Common myeloid progenitor, CD34-positive (primary cell): ENCODE measurements at places on chromosomes 7 and 10.

DNA sequence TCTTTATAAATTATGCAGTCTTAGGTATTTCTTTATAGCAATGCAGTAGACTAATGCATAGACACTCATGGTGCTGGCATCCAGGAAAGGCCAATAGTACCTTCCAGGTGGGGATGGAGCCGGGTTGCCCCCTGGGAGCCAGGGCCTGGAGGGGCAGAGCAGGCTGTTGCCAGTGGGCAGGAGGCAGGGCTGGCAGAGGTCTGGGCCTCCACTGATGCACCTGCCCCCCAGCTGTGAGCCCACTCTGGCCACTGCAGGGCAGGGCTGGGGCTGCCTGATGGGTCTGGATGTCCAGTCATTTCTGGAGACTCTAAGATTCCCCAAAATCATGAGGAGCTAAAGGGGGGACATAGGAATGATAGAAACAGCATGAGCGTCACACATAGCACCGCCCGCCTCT, 66.7 kb downstream of the MICALL2 start:
- no peak for DNase-seq

GRCh38 chr7:2247141-2247995, 5.3 kb downstream of the NUDT1 start:
- DNase-seq: no peak

- DNase-seq: no peak
These were observed 38.2 kb downstream of the HYAL4 start for GRCh38 chr7:123883154-123883553.

- DNase-seq: no peak
These were observed 561.7 kb downstream of the IPMK start for GRCh38 chr10:57706016-57706415.

GRCh38 chr10:14779001-14779651, 4.4 kb upstream of the FAM107B start:
- no peak for DNase-seq

DNA sequence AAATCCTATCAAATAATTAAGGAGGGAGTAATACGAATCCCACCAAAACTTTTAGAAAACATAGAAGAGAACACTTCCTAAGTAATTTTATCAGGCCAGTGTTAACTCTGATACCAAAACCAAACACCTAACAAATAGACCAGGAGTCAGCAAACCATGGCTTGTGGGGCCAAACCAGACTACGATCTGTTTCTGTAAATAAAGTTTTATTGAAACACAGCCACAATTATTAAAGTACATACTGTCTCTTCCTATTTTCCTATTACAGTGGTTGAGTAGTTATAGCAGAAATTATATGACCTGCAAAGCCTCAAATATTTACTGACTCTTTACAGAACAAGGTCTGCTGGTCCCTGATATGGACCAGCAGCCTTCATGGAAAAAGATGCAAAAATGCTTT, 73.1 kb upstream of the ELN start:
- no peak for DNase-seq

GRCh38 chr7:156942708-156943090, 6.8 kb upstream of the NOM1 start:
- DNase-seq: peak; percentile 18

DNA sequence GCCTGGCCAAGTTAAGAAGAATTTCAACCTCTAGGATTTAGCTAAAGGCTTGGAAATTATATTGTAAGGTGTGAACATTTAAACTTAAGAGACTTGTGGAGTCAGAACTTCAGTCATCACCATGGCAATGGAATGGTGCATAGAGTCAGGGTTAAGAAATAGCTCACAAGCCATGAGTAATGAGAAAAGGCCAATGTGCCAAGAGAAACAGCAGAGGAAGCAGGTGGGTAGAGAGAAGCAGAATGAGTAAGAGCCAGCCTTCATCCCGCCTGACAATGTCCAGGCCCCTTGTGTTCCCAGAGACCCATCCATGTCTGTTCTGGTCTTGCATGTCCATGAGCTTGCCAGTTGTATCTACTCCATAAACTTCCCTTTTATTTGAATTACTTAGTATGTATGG, 62.6 kb upstream of the TBX20 start:
- DNase-seq: no peak

DNA sequence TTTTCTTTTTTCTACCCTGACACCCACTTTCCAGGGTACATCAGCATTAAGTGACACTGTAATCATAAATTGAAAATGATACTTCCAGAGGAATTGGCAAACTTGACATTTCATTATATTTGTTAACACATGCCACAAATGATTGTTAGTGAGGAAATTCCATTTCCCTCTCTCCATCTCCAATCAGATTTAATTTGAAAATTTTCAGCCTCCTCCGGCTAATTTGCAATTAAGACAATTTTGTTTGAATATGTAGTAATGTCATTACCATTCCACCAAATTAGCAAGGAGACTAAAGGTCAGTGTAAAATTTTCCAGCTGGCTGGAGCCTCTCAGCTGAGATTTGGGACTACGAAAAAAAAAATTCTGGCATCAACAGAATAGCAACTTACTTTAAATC, 242.7 kb downstream of the FOXP2 start:
- no peak for DNase-seq

- no peak for DNase-seq
These were observed 16.7 kb downstream of the CEP55 start for GRCh38 chr10:93513091-93513490.

GRCh38 chr7:92131764-92132330, 2.4 kb downstream of the CYP51A1 start:
- DNase-seq: peak; percentile 13

GRCh38 chr7:142637240-142637639, 112.0 kb upstream of the PRSS1 start:
- DNase-seq: peak; percentile 78

DNA sequence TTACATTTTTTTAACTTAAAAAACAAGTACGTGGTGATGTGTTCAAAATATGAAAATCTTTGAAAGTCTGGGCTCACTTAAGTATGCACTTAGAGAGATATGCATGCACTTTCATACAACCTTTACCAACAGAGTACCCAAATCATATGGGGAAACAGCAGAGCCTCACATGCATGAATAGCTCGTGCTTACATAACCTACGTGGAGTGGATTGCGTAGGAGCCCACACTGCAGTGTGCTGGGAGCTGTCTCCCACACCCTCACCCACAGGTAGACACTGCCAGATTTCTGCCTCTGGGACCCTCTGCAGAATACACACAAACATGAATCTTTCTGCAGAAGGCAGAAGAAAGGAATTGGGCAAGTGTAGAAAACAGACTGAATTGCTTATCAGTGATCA, 581 bp downstream of the CLCN1 start:
- DNase-seq: no peak

GRCh38 chr10:66337211-66337610, 588.6 kb upstream of the LRRTM3 start:
- DNase-seq: no peak

DNA sequence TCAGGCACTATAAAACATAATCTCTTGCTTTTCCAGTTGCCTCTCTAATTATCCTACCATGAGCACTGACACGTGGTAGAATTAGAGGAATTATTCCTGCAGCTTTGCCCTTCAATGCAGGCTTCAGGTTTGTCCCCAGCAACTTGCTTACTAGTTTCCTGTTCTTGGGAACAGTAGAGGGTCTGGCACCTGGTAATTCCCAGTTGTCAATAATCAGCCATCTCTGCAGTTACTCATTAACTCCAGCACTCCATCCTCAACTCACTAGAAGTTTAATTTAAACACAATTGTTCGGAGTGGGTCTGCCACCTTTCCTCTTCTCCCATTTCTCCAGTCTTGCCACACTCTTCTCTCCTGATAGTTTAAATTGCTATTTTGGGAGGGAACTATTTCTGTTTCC, 324.3 kb upstream of the KIAA1217 start:
- no peak for DNase-seq
